ENCODE measurements at places on chromosomes 1 and 21. TPM values are rescaled to one million over a fixed set of nuclear protein-coding genes. Genes with fewer than 3 reads are reported as not detected.
A peak's percentile ranks its signal among the peaks of the same experiment; 100 is the strongest.

DNA sequence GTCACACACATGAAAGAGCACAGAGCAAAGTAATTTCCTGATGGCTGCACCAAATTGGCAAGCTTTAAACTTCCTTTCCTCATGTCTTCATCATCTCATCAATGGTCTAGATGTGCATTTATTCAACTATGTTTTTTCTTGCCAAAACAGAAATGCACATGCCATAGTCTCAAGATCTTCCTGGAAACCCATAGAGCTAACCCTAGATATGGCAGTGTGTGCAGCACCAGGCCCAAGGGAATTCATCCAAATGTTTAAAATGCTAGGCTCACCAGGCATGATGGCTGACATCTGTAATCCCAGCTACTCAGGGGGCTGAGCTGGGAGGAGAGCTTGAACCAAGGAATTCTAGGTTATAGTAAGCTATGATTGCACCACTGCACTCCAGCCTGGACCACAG is 31.2 kb upstream of the PALMD start:
- no peaks in the 10 kb centered on the region for H3K36me3 ChIP-seq
- no peak overlapping the region for H3K27ac ChIP-seq
- no peak for DNase-seq
- H3K4me3 ChIP-seq: no peak overlapping the region
- peaks cover 4% of the 10 kb centered on the region for H3K4me1 ChIP-seq

- no peak overlapping the region for H3K27ac ChIP-seq
- no peaks in the 10 kb centered on the region for H3K27me3 ChIP-seq
- no peak for DNase-seq
These were observed 339.0 kb downstream of the RWDD3 start for GRCh38 chr1:95572962-95573361.

DNA sequence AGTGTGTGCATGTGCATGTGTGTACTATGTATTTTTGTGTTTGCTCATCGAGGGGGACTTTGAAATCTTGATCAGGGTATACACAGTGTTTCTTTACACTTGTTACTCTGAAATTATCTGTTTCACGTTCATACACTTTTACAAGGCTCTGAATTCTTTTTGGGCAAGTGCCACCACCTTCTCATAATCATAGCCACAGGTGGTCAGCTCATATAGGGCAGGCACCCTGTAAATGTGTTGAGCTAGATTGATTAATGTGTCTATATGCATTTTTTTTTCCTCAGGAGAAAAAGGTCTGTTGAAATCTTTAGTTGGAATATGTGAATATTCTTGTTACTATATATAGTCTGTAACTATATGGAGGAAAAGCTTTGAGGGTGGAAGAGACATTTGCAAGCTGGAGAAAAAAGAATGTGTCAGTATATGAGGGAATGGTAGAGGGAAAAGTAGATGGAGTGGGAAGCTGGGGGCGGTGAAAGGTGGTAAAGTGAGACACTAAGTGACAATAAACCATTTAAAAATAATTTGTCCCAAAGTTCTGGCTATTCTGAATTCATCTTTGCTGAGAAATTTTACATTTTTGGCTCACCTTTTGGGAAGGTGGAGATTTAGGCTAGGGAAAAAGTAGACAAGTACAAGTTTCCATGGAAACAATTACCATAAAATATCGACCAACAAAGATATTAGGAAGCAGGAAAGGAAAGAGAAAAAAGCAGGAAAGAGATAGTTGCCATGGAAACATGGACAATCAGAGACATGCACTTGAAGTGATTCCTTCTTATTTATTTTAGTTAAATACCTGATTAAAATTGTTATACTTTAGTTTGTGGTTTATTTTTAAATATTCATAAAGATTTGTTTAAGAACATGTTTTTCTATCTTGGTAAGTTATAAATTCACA is 277.5 kb downstream of the PDE4B start:
- H3K27me3 ChIP-seq: no peaks in the 10 kb centered on the region
- no peaks in the 10 kb centered on the region for H3K4me1 ChIP-seq
- DNase-seq: no peak
- H3K4me3 ChIP-seq: no peak overlapping the region
- no peak overlapping the region for H3K27ac ChIP-seq
- no peaks in the 10 kb centered on the region for H3K36me3 ChIP-seq

The SLC1A7 gene
- total RNA-seq: 12.8 TPM

GRCh38 chr1:32998997-32999396 is 34.4 kb upstream of the RNF19B start:
- H3K4me1 ChIP-seq: no peaks in the 10 kb centered on the region
- no peak for DNase-seq
- H3K27me3 ChIP-seq: no peaks in the 10 kb centered on the region
- no peak overlapping the region for H3K4me3 ChIP-seq

DNA sequence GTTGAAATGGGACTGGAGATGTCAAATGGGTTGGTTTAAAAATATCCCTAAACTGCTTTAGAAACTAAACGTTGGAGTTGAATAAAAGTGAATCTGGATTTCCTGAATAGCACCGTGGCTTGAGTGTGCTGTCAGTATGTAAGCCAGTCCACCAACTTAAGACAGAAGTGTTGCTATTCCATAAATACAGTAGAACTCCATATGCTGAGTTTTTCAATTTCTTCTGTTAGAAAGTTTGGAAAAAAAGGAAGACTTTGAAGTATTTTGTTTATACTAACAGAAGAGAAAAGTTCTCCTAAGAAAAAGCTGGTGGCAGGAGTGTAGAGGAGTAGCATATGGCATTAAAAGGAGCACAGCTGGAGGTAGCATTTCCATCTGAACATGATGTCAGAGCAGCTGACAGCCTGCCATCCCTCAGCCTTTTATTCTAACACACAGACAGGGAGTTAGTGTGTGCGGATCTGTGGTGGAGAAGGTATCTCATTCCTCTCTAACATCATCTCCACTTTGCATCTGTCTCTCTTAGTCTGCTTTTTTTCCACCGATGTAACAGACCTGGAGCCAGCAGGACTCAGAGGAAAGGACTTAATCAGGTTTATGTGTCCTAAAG is at the start of gene ZBTB18:
ZBTB18 (plus strand) TSS at position 449 of the 610 bp plus-strand sequence; CDS start at position 598, 149 bp downstream.
- peaks cover 24% of the 10 kb centered on the region for H3K4me1 ChIP-seq
- peak within 1 kb of the TSS; percentile 95 for H3K27ac ChIP-seq
- no peaks in the 10 kb centered on the region for H3K36me3 ChIP-seq
- DNase-seq: no peak

The BCAN gene
- 1.3 TPM for total RNA-seq

DNA sequence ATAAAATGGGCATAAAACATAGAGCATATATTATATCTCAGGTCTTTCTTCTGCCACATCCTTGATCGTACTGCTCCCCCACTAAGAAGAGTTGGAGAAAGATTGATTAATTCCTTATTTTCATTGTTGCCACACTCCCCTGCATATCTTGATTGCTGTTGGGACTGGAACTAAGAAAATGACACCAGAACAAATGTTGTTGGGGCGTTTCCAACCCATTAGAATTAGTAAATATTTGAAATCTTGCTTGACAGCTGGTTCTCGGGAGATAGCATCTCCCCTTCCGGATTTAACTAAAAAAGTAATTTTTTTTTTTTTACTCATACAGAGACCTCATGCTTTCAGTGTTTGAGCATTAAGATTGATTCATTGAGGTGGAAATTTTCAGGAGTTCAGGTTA is 493.0 kb upstream of the PLXNA2 start:
- H3K27ac ChIP-seq: no peak overlapping the region
- H3K4me1 ChIP-seq: no peaks in the 10 kb centered on the region
- no peak for DNase-seq
- no peaks in the 10 kb centered on the region for H3K36me3 ChIP-seq
- H3K27me3 ChIP-seq: no peaks in the 10 kb centered on the region

GRCh38 chr1:214415131-214415530 is 134.2 kb downstream of the SMYD2 start:
- H3K36me3 ChIP-seq: no peaks in the 10 kb centered on the region
- no peak for DNase-seq
- no peaks in the 10 kb centered on the region for H3K4me1 ChIP-seq
- no peak overlapping the region for H3K27ac ChIP-seq

The PAPPA2 gene
- total RNA-seq: 32.2 TPM

The MYCL gene
- 28.4 TPM for total RNA-seq

The TENT5C gene
- 13.5 TPM for total RNA-seq

GRCh38 chr1:66294707-66295370 is 239.1 kb upstream of the SGIP1 start:
- no peaks in the 10 kb centered on the region for H3K4me1 ChIP-seq
- H3K27ac ChIP-seq: no peak overlapping the region
- no peaks in the 10 kb centered on the region for H3K36me3 ChIP-seq
- no peaks in the 10 kb centered on the region for H3K27me3 ChIP-seq

DNA sequence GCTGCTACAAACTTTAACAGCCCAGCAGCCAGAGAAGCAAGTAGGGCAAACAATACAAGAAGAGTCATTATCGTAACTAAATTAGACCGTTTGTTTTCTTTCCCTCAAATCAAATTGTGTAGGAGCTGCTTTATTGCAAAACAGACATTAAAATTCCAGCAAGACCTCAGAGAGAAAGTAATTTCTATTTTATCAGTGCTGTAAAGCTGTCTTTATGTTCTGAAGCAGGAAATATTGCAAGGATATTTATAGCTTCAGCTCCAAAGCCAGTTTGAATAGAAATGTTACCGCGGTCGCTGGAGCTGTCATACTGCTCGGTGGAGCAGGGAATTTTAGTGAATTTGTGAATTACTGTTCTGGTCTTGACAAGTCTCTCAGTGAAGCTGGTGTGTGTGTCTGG is 503.8 kb upstream of the PLXNA2 start:
- no peak overlapping the region for H3K4me3 ChIP-seq
- no peaks in the 10 kb centered on the region for H3K36me3 ChIP-seq
- no peak for DNase-seq
- no peak overlapping the region for H3K27ac ChIP-seq

The CFAP141 gene
- total RNA-seq: not detected

The CYP2J2 gene
- total RNA-seq: 96.4 TPM

DNA sequence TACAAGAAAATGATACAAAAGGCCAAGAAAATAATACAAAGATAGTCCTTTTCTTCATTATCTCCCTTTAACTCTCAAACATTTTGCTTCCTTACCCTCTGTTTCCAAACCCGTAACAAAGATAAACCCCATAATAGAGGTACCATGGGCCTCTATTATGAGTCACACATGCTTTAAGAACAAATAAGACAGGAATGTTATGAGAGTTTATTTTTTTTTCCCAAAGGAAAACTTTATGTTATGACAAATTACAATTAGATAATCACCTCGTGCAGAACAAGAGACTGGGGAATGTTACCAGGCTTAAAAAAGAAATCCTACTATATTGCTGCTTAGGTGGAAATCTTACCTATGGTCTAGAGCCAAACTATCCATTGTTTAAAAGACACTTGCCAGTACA is 272.0 kb downstream of the BRINP3 start:
- H3K4me1 ChIP-seq: no peaks in the 10 kb centered on the region
- H3K27me3 ChIP-seq: no peaks in the 10 kb centered on the region
- DNase-seq: no peak

GRCh38 chr1:6660415-6661049 is 35.9 kb downstream of the THAP3 start:
- H3K36me3 ChIP-seq: peaks cover 18% of the 10 kb centered on the region
- H3K27me3 ChIP-seq: no peaks in the 10 kb centered on the region

DNA sequence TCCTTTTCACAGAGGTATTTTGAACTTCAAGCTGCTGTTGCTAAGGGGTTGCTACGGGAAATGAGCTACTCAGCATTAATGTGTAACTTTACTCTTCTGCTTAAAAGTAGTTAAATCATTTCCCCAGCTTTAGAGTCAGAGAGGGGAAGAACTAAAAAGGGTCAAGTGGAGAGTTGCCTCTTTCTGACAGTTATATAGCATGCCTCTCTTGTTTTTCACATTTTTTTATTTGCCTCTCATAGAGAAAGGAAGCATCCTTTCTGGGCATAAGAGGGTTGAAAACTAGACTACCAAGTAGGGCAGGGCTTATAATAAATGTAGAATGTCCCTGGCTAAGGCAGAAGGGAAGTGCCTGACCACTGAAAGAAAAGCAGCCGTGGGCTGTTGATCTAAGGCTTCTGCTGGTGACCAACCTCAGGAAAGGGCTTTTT is 10.1 kb upstream of the ELAVL4 start:
- DNase-seq: no peak
- H3K36me3 ChIP-seq: no peaks in the 10 kb centered on the region
- H3K27me3 ChIP-seq: no peaks in the 10 kb centered on the region
- H3K4me3 ChIP-seq: no peak overlapping the region

- H3K27ac ChIP-seq: no peak overlapping the region
- no peaks in the 10 kb centered on the region for H3K27me3 ChIP-seq
- no peaks in the 10 kb centered on the region for H3K36me3 ChIP-seq
- no peaks in the 10 kb centered on the region for H3K4me1 ChIP-seq
- no peak overlapping the region for H3K4me3 ChIP-seq
These were observed 779.9 kb downstream of the KCNT2 start for GRCh38 chr1:195828325-195828724.

The HAO2 gene
- not detected for total RNA-seq

GRCh38 chr1:111505641-111506119 is 2.2 kb upstream of the ADORA3 start:
- peaks cover 31% of the 10 kb centered on the region for H3K4me1 ChIP-seq
- DNase-seq: peak; percentile 80
- H3K36me3 ChIP-seq: no peaks in the 10 kb centered on the region
- peak overlapping the region; percentile 68 for H3K27ac ChIP-seq
- H3K4me3 ChIP-seq: no peak overlapping the region

The PCBP3 gene
- total RNA-seq: 6.0 TPM

GRCh38 chr21:25842925-25843324 is 108.2 kb downstream of the GABPA start:
- H3K27ac ChIP-seq: no peak overlapping the region
- DNase-seq: no peak
- no peaks in the 10 kb centered on the region for H3K4me1 ChIP-seq

DNA sequence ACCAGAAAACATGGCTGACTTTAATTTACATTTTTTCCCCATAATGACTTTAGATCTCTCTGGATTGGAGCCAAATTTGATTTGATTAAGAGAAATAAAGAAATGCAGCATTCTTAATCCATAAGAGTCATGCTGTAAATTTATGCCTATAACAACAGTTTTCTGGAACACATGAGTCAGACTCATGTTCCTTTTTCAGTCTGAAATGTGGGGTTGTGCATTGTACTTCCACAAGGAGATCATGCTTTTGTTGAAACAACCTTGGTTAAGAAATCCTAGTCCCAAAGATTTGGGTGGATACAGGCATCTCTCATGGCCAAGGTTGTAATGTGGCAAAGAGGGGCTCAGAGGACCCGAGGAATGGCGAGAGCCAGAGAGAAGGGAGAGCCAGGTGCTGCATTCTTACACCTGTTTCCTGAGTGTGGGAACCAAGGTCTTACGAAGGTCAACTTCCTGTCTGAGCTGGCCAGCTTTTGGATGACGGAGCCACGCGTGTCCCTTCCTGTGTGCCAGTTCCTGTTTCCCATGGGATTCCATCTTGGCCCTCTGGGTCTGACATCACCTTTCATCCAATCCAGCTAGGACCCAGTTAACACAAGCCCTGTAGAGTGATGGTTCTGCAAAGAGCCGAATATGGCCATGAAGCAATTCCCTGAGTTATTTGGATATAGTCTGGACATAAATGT is 23.1 kb downstream of the CLDN14 start:
- no peaks in the 10 kb centered on the region for H3K27me3 ChIP-seq
- H3K4me3 ChIP-seq: no peak overlapping the region
- H3K27ac ChIP-seq: no peak overlapping the region
- no peaks in the 10 kb centered on the region for H3K4me1 ChIP-seq
- H3K36me3 ChIP-seq: no peaks in the 10 kb centered on the region

GRCh38 chr1:230113593-230114236 is 46.7 kb downstream of the GALNT2 start:
- H3K4me1 ChIP-seq: no peaks in the 10 kb centered on the region
- no peak overlapping the region for H3K4me3 ChIP-seq
- H3K27me3 ChIP-seq: no peaks in the 10 kb centered on the region
- no peak overlapping the region for H3K27ac ChIP-seq
- H3K36me3 ChIP-seq: no peaks in the 10 kb centered on the region
